ENCODE measurements at places on chromosomes 2 and 18.

GRCh38 chr2:127381762-127382161 lies 6.0 kb downstream of the MAP3K2 start:
- DNase-seq: no peak

DNA sequence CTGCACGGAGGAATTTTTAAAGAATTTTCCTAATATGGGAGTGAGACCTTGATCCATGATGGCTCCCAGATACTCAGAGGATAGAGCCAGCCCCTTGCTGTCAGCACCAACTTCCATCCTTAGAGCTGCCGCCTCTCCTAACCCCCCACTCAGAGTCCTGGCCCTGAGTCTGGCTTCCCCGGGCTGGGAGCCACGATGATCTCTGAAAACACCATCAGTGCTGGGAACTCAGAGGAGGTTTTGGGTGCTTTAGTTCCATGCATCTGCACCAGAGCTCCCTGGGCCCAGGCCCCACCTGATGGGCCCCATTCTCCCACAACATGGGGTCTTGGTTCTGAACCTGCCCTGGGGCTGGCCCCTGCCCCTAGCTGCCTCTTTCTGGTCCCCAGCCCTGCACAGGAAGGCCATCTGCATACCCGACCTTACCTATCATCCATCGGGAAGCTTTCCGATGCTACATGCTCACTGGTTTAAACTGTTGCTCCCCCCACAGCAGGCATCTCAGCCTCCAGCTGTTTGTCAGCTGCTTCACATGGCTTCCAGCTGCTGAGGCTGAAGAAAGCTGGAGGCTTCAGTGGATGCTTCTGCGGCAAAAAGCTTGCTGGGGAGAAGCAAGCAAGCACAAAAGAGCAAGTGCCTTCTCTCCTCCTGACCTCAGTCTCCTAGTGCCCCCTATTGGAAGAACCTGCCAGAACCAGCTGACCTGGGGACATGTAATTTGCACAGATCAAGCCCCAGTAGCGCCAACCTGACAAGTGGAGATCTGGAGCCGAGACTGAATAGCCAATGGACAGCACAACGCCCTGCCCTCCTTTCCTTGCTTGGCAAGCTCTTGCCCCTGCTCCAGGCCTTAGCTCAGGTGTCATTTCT lies 24.2 kb upstream of the RHOB start:
- DNase-seq: no peak

DNA sequence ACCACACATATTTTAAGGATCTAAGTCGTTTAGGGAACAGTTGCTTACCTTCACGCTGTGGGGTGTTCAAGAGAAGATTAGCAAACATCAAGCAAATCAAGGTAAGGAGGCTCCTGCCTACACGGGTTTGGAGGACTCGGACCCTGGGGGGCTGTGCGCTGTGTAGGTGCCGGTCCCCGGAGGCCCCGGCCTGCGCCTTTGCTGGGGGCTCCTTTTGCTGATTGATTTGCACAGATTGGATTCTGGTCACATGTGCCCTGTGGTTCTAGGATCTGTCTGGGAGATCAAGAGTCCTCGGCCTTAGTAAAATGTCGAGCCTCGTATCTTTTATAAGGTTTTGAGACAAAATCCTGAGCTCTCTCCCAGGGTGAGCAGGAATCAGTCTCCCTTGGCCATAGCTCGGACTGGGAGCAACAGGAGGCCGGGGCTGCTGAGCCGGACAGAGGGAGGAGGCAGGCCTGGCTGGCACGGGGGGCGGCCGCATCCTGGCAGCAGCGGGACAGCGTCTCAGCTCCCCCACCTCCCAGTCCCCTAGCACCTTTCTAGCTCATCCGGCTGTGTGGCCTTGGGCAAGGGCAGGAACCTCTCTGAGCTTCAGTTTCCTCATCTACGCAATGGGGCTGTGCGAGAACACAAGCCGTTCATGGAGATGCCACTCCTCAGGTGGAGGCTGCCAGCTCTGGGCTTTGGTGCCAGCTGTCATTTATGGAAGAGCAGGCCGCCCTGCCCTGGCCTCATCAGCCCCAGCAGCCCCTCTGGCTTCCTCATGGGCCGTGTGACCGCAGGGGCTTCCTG lies 147.2 kb downstream of the MBP start:
- DNase-seq: no peak

- DNase-seq: no peak
Observed at GRCh38 chr2:4408321-4408720, 704.9 kb downstream of the DCDC2C start.

DNA sequence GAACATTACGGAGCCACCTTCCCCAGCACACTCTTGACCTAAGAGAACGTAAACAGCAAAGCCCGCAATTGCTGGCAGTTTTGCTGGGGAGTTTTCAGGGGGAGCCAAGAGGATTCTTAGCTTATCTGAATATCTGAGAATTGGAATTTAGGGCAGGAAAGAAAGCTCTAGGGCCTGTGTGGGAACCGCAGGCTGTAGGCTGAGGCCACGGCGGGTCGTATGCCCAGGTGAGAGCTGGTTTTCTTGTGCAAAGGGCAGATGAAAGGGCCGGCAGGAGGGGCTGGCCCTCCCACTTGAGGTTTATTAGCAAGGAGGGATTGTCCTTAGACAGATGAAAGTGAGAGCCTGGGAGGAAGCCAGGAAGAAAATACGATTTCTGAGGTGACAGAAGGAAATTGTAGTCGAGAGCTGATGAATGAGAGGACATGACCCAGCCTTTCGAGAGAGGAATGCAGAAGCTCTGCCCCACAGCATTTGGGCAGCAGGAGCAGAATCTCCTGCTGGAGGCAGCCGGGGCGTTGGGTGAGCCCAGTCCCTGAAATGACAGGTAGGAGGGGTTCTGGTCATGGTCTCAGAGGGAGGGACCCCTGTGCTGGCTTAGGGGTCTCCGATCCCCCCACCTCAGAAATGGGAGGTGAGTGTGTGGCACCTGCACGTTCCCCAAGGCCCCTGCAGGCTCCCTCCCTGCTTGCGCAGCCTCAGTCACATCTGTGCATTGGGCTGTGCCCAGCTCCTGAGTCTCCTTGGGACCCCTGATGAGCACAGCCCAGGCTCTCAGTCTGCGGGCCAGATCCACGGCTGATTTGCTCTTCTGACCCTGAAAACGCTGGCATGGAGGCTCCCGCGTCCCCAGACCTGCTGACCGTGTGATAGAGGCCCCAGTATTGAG lies 61.1 kb downstream of the CABLES1 start:
- DNase-seq: no peak

DNA sequence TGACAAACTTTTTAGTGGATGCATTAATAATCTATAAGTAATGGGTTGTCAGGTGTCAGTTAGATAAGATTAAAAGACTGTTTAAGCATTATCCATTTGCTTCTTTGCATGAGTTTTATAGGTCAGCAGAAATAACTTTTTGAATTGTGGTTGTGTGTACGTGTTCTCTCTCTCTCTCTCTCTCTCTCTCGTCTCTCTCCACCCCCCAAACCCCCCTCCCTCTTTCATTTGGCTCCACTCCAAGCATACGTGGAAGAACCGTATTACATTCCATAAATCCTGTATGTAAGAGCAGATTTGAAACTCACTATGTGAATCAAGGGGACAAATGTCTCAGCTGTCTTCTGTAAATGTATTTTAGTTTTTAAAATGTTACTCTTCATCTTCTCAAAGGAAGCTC lies 120.2 kb downstream of the MEIS1 start:
- DNase-seq: no peak

GRCh38 chr2:138620431-138620830 lies 118.9 kb downstream of the SPOPL start:
- no peak for DNase-seq

GRCh38 chr2:156435396-156435717 lies 822 bp upstream of the GPD2 start:
- DNase-seq: no peak
